ENCODE measurements at places on chromosomes 16 and 17.
A peak's percentile ranks its signal among the peaks of the same experiment; 100 is the strongest.

DNA sequence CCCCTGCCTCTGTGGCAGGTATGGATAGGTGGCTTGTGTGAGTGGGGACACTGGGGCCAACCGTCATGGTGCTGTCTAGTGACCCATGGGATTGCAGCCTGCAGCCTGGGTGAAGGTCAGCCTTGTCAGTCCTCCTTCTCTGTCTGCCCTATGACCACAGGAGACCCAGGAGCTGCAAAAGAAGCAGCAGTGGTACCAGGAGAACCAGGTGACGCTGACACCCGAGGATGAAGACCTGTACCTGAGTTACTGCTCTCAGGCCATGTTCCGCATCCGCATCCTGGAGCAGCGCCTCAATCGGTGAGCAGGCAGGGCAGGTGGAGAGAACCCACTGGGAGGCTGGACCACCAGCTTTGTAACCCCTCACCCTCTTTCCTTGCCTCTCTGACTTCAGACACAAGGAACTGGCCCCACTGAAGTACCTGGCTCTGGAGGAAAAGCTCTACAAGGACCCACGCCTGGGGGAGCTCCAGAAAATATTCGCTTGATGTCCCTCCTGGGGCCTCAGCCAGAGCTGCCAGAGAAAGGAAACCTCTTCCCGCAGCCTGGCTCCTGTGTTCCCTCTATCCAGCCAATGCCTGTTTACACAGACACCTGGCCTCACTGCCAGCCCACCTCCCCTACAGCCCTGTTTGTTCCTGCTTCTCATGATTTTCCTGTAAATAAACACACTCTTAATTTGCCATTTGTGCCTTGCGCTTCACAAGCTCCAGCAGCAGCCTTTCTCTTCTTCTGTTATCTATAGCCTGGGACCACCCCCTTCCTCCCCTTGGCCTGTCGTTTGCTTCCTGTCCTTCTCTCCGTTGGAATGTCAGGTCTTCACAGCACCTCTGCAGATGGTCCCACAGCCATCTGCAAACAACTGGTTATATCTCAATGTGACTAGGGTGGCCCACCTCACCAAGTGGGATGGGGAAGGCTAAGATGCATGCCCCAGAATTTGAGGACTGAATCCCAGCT, 4.5 kb upstream of the KATNB1 start:
- no peak for DNase-seq

- no peak for DNase-seq
Measured at GRCh38 chr16:20289571-20289970, 37.7 kb downstream of the GP2 start.

DNA sequence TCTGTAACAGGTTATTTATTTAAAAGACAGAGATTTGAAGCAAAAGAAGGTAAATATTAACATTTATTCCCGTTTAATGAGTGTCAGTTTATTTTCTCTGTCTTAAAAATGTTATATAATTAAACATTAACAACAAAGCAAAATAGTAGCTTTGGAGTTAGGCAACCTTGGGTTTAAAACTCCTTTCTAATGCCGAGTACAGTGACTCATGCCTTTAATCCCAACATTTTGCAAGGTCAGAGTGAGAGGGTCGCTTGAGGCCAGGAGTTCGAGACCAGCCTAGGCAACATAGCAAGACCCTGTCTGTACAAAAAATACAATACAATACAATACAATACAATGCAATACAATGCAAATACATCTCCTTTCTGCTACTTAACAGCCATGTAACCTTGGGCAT, 128.7 kb downstream of the CHD9 start:
- no peak for DNase-seq

DNA sequence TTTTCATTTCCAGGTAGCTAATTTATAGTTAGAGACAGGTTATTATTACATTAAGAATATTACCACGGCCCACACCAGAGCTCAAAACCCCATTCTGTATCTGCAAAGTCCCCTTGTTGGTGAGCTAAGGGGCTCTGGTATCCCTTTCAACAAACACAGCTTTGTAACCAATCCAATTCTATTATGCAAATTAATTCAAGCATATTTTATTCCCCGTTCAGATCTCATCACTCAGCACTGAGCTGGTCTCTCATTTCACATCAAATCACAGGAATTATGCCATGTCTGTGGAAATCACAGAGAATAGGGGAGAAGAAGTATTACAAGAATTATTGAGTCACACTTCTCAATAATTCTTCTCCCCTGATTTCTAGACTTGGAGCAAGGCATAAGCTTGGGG, 111.7 kb downstream of the CDH11 start:
- no peak for DNase-seq

GRCh38 chr17:28908640-28909167, 5.8 kb upstream of the DHRS13 start:
- DNase-seq, result no peak

GRCh38 chr17:16443511-16444257, 28.3 kb downstream of the TRPV2 start:
- DNase-seq, result no peak

- no peak for DNase-seq
Measured at GRCh38 chr17:62791767-62792446, 16.2 kb downstream of the MARCHF10 start.

GRCh38 chr16:30060836-30061554, 4.6 kb upstream of the ALDOA start:
- DNase-seq, result no peak

GRCh38 chr16:2767140-2767731, 9.8 kb downstream of the ELOB start:
- no peak for DNase-seq

DNA sequence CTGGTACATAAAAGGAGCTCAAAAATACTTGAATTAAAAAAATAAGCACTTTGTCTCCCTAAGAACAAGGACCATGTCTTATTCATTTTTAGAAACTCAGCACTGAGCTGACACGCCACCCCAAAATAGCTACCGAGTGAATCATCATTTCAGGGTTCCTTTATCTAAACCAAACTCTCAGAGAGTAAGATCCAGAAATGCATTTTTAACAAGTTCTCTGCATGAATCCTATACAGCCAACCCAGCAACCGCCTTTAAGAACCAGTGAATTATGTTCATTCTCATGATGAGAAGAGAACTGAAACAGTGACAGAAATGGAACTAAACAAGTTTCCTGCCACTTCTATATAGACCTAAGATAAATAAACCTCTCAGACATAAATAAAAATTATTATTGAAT, 8.7 kb downstream of the C16orf87 start:
- no peak for DNase-seq

- DNase-seq, result no peak
Measured at GRCh38 chr17:50106393-50107131, 11.4 kb downstream of the PDK2 start.

- no peak for DNase-seq
Measured at GRCh38 chr16:2960183-2961010, 3.7 kb upstream of the KREMEN2 start.

DNA sequence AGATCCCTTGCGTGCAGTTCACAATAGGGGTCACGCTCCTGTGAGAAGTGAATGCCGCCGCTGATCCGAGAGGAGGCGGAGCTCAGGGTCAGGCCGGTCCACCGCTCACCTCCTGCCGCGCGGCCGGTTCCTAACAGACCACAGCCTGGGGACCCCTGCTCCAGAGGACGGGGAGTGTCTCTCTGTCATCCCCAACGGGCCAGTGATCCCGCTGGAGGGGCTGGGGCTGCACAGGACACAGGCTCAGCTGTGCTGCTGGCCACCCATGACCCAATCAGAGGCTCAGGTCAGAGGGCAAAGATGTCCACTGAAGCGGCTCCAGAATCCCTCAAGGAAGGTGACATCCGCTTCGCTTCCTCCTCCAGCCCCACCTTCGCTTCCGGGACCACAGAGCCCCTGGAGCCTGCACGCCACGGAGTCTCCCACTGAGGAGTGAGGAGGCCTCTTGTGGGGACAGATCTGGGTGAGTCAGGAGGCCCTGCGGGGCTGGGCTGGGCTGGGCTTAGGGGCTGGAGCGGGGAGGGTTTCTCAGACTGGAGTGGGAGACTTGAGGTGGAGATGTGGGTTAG, 115.4 kb downstream of the METRNL start:
- DNase-seq, result no peak

DNA sequence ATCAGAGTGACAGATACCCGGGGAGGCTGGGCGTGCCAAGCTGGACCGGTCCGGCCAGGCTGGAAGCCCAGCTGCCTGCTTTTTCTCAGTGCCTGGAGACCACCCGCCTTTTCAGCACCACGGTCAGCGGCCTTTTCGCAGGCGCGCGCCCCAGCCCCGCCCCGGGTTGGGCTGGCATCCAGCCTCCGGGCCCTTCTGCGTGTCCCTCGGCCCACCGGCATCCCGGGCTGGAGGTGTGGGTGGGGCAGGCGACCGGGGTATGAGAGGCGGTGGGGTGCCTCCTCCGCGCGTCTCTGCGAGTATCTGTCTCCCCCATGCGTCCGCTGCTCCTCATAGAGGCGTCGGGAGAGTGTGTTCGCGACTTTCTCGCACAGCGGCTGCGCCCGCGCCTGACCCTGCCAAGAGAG, 102.5 kb downstream of the MRM1 start:
- DNase-seq, result peak; percentile 21

DNA sequence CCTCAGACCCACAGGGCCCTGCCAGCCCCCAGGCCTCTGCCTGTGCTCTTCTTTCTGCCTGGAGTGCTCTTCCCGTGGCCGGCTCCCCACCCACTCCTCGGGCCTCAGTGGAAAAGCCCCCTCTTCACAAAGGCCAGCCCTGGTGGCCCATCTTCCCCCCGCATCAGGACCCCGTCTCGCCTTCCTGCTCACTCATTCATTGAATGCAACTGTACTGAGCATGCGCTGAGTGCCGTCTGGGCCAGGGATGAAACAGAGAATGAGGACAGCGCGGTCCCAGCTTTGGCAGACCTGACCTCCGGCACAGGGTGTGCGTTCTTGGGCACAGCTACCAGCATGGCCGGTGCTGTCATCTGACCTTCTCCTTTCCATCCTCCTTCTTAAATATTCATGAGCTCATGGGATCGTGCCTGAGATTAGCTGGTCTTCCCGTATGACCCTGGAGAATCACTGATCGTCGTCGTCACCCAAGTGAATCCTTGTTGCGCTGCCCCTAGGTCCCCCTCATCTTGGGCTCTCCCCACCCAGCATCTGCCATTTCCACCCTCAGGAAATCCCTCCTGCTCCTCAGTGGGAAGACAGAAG, 16.4 kb upstream of the OSGIN1 start:
- DNase-seq, result no peak

DNA sequence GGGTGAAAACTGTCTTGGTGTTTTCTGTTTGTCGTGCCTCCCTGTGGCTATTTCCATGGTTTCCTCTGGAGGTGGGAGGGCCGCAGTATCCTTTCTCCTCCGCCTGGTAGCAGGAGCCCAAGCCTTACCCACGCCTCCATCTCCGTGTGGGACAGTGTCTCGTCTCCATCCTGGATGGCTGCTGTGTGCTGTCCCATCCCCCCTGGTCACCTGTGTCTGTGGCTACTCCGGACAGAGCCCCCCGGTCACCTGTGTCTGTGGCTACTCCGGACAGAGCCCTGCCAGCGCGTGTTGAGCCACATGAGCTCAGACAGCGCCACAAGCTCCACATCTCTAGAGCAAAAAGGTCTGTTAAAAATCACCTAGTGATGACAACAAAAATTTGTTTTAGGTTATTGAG, 198.2 kb upstream of the CHMP6 start:
- no peak for DNase-seq

DNA sequence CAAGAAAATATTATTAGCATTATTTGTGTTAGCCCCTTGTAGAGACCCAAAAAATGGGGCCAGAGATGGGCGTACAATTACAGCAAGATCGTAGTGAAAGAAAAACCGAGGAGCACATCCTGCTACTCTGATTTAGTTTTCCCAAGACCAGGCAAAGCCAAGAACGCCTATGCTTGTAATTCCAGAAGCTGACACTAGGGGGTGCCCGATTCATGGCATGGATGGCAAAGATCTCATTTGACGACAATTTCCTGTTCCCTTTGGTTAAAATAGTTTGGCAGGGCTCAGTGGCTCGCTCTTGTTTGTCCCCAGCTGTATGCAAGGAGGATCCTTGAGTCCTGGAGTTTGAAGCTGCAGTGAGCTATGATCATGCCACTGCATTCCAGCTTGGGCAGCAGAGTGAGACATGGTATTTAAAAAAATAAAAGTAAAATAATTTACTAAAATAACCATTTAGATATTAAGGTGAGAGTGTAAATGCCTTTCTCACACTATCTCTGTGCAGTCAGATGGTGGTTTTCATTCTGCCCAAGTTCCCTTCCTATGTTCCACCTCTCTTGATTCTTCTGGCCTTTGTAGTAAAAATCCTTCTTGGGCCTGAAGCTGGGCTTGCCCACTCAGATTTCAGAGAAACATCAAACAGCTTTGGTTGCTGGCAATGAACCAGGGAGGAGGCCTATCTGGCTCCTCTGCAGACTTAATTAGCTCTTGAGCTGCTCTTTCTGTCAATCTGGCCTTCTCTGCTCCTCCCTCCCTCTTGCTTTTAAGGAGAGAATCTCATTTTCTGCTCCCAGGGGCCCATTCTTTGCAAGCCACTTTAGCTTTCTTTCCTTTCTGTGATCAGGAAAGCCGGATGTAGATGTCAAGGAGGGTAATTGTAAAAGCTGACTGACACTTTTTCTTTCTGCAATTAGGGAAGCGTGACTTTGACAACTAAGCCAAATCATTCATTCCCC, 31.2 kb downstream of the TMEM238L start:
- no peak for DNase-seq

DNA sequence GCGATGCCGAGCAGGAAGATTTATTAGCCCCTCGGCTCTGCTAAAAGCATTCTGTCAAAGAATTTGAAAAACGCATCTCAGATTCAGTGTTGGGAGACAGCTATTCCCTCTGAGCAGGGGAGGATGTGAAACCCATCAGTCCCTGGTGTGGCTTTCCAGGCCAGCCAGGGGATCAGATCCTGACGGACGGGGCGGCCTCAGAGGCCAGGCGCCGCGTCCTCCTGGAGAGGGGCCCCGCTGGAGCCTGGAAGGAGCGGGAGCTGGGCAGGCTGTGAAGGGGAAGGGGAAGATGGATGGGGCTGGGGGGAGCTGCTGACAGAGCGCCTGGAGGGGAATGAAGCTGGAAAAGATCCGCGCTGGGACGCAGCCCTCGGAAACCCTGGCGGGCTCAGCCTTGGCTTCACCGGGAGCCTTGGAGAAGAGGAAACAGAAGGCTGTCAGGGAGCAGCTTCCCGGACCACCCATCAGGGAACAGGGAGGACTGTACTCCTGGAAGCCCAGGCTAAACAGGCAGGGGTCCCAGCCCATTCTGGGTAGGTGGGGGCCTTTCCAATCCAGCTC, 358.0 kb downstream of the C16orf95 start:
- no peak for DNase-seq

DNA sequence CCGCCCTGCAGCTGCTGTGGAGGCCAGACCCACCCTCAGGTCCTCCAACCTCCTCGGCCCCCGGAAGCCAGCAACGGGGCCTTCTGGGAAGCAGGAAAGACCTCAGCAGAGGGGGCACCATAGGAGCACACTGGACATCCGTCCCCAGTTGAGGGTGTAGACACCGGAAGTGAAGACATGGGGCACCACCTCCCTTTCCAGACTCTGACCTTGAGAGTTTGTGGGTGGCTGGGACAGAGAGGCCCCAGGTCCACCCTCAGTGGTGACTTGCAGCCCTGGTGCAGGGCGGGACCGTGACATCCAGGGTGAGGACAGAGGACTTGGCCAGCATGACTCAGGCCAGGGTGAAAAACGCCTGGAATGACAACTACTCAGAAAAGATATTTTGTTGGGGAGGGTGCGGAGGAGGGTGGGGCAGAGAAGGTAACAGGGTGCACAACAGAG, 19.9 kb downstream of the CEP295NL start:
- no peak for DNase-seq

Data from activated gamma-delta T cell treated with anti-CD3 and anti-CD28 coated beads, Interleukin-2, amount 50 U/mL, for 16 hours (primary cell).